ENCODE measurements at places on chromosomes 7 and 10.

- no peak for DNase-seq
Observed at GRCh38 chr7:40673285-40673684, 538.5 kb downstream of the SUGCT start.

- DNase-seq: no peak
Observed at GRCh38 chr10:94485094-94485493, 60.5 kb upstream of the HELLS start.

GRCh38 chr7:120609136-120609753 is 248.7 kb downstream of the TSPAN12 start:
- no peak for DNase-seq

GRCh38 chr7:73789051-73789450 is 19.0 kb upstream of the CLDN3 start:
- no peak for DNase-seq

- no peak for DNase-seq
Observed at GRCh38 chr7:55261386-55261770, 103.8 kb upstream of the LANCL2 start.

DNA sequence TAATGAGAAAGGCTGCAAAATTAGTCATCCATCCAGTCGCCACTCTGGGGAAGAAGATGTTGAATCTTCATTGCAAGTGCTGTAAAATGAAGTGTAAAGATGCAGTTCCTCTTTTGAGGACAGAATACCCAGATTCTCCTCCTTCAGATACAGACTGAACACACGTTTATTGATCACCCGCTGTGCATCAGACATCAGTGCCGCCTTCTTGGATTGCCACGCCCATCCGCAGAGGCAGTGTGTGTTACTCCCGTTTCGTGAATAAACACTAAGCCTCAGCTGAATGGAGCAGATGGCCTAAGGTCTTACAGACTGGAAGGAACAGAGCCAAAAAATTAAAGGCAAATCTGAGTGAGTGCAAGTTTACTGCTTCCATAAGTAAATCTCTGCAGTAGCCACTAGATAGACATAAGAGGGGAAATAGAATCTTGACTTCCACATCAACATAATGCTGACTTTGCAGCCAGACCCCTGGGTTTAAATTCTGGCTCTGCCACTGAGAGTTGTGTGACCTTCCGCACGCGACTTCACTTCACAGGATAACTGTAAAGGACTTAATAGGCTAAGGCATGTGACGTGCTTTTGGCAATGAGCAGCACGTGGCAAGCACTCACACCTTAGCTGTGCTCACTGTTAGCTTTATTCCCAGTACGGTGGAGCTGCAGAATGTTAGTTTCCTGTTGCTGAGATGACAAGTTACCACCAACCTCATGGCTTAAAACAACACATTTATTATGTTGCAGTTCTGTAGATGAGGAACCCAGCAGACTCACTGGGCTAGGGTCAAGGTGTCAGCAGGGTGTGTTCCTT is 285.9 kb downstream of the CELF2 start:
- DNase-seq: no peak
